ENCODE measurements at places on chromosomes 5 and 9.

GRCh38 chr5:55714339-55714738 lies 2.2 kb upstream of the SLC38A9 start:
- no peak for DNase-seq

GRCh38 chr5:159123700-159124099 lies 24.0 kb upstream of the EBF1 start:
- no peak for DNase-seq

DNA sequence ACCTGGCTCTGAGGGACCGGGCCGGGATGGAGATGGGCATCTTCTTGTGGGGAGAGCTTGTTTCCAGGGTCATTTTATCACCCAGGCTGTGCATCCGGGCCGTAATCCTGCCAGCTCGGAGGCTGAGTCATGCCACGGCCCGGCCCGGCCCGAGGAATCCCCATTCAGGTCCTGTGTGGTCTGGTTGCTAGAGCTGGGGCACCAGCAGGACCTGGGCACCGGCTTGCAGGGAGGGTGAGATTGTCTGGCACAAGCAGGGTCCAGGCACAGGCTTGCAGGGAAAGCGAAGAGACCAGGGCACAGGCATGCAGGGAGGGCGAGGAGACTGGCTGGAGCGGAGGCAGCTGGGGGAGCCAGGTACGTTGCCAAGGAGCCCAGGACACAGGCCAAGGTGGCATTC lies 106.8 kb downstream of the RXRA start:
- no peak for DNase-seq

- DNase-seq: no peak
These were observed 499.4 kb downstream of the ISL1 start for GRCh38 chr5:51882647-51883046.

GRCh38 chr5:173420108-173420507 lies 91.9 kb upstream of the STC2 start:
- DNase-seq: no peak

DNA sequence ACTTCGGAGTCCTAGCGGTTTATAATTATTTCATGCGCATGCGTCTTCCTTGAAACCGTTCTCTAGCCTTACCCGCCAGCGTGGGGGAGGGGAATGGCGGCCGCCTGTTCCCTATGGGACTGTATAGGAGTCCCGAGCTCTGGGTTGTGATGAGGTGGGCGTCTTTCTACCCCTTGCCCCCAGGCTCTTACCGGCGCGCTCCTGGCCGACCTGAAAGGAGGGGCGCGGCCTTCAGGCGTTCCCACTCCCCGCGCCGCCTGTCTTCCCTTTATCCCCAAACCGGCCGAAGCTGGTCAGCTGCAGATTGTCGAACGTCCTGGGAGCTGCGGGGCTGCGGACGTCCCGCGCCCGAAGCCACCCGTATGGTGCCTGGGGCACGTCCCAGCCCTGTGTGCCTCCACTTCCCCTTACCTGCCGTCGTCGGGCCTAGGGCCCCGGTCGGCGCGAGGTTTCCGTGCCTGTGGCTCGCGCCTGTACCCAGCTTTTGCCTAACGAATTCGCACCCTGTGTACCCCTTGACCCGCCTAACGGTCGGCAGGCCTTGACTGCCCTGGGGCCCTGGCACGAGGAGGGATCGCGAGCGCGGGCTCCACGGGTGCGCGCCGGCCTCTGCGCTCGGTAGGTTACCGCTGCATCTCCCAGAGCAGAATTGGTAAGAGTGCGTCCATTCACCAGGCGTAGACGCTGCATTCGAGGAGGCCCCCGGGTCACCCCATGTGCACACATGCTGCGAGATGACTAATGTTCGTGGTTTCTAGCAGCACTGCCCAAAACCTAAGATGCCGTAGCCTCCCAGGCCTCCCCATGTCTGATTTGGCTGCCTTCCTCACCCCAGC lies 653 bp upstream of the HNRNPH1 start:
- peak; percentile 32 for DNase-seq

DNA sequence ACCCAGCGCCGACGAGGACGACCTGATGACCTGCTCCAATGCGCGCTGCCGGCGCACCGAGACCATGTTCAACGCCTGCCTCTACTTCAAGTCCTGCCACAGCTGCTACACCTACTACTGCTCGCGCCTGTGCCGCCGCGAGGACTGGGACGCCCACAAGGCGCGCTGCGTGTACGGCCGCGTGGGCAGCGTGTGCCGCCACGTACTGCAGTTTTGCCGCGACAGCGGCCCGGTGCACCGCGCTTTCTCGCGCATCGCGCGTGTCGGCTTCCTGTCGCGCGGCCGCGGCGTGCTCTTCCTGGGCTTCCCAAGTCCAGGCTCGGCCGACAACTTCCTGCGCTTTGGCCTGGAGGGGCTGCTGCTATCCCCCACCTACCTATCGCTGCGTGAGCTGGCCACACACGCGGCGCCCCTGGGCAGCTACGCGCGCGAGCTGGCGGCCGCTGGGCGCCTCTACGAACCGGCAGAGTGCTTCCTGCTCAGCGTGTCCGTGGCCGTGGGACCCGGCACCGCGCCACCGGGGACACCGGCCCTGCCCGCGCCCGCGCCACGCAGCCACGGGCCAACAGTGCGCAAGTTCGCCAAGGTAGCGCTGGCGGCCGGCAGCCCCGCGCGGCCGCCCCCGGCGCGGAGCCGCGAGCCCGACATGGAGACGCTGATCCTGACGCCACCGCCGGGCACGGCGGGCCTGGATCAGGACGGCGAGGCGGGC lies 2.7 kb upstream of the PHPT1 start:
- no peak for DNase-seq

DNA sequence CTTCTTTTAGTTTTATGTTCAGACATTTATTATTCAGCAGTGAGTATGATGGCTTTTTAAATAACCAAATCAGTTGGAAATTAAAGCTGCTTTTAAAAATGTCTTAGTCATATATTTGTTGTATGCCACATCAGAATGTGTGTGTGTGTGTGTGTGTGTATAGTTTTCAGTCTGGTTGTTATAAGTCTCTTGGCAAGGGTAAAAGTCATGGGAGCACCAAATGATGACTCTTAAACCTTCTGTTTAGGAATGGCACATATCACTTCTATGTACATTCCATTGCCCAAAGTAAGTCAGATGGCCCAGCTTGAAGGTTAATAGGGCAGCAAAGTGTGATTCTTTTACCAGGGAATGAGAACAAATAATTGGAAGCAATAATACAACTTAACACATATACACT lies 135.9 kb downstream of the RNF180 start:
- DNase-seq: no peak

- DNase-seq: no peak
These were observed 1203.4 kb downstream of the MAT2B start for GRCh38 chr5:164708831-164709230.

DNA sequence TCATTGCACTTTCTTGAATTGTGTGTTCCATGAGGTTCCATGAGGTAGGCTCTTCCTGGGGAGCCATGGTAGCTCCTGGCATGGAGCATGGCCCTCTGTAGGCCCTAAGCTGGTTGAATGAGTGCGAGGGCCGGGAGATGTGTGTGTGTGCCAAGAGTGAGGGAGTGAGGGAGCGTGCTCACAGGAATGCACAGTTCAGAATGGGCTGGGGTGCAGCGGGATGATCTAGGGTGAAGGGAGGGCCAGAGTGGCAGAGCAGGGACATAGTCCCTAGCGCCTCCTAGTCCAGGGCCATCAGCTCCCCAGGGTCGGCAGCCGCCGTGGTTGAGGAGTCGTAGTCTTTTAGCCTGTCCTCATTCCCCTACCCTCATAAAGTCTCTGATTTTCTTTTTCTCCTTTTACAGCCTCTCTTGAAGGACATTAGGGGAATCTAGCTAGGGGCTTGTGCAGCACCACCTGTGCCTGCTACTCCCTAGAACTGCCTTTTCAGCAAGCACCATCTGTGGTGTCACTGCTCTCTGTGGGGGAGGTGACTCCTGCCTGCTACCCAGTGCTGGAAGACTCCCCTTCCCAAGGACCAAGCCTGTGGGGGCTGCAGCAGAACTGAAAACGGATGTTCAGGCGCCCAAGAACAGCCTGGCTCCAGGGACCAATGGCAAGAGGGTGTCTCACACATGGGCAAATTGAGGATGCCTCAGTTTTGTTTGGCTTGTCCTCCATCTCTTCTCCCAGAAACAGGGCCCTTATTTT lies 65.3 kb upstream of the PPARGC1B start:
- DNase-seq: no peak

GRCh38 chr9:133060417-133060841 lies 1.4 kb upstream of the CEL start:
- DNase-seq: no peak

DNA sequence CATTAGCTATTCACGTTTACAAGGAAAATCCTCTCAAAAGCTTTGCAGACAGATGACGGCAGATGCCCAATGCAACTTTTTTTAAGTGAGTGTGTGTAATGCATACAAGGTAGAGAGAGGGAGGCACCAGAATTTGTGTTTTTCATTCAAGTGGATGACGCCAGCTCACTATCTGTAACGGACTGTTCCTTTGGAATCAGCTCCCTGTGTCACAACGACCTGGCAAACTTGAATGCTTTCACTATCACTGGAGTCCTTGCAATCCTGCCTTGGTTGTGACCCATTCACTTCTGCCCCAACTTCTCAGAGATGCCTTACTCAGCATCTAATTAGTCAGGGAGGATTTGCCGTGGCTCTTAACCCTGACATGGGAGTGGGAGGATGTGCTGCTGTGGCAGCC lies 148.5 kb downstream of the BNC2 start:
- DNase-seq: no peak

DNA sequence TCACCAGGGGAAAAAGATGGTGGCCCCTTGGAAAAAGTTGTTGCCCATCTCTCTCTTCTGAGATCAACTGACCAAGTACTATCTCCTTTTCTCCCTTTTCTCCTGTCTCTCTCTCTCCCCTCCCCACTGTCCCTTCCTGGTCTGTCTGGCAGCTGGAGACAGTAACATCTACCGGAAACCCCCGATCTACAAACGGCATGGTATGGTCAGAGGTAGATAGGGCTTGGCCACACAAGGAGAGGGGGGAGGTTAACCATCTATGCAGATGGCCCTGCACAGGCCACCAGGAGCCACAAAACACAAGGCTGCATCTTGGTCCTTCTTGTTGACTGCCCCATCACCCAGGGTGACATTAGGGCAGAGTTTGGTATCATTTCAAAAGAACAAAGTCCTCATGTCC lies 29.3 kb upstream of the AFAP1L1 start:
- DNase-seq: no peak

DNA sequence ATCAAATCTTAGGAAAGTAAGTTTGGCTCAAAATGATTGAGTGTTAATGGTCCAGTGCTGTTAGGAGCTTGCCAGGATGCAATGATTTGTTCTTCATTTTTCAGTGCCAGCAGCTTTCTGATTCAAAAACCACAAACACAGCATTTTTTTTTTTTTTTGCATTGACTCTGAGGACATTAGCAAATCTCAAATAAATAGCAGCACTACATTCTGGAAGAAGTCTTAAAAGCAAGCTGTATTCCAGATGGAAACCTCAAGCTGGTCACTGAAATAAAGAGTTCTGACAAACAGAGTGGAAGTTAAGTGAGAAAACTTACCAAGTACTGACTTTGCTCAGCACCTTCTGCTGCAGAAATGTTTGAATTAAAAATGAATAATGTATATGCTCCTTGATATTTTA lies 1653.1 kb upstream of the CDH9 start:
- no peak for DNase-seq

- no peak for DNase-seq
These were observed 89.1 kb upstream of the COL5A1 start for GRCh38 chr9:134552349-134552990.

GRCh38 chr5:135446615-135447014 lies 533 bp downstream of the DCANP1 start:
- DNase-seq: no peak

GRCh38 chr5:32810804-32811203 lies 99.7 kb downstream of the NPR3 start:
- DNase-seq: no peak

- DNase-seq: no peak
These were observed 447.2 kb downstream of the PDE4D start for GRCh38 chr5:59446356-59446755.

DNA sequence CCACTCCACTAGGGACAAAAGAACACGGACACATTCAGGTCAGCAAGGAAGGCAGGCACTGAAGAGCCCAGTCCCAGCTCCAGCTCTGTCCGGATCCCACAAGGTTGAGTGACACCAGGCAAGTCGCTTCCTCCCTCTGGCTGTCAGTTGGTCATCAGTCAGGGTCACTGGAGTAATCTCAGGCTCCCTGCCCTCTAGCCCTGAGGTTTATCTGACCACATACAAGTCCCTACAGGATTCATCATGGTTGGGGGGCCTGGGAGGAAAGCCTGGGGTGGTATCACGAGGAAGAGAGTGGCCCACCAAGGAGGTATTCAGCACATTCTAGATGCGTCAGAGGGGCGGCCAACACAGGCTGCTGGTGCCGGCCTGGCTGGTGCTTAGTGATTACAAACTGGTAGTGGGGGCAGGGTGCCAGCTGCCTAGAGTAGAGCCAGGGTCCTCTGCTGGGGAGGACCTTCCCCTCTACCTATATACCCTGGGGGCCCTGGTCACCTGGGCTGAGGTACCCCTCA lies 81.5 kb downstream of the SHB start:
- DNase-seq: no peak

DNA sequence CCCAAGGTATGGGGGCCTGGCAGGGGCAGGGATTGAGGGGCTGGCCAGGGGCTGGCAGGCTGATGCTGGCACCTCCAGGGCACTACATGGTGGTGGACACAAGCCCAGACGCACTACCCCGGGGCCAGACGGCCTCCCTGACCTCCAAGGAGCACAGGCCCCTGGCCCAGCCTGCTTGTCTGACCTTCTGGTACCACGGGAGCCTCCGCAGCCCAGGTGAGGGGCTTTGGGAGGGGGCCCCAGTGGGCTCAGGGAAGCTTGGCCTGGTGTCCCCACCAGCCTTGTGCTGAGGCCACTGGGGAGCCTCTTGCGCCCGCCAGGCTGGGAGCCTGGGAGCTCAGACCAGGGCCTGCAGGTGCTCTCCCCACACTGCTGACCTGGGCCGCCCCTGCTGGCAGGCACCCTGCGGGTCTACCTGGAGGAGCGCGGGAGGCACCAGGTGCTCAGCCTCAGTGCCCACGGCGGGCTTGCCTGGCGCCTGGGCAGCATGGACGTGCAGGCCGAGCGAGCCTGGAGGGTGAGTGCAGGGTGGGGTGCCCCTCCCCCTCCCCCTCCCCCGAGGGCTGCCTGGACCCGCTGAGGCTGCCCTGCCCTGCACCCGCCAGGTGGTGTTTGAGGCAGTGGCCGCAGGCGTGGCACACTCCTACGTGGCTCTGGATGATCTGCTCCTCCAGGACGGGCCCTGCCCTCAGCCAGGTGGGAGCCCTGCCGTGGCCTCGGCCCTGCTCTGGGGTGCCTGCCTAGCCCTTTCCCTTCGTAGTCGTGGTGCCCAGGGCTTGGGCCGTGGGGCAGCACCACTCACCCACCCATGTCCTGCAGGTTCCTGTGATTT lies 5.7 kb downstream of the MAMDC4 start:
- DNase-seq: no peak

DNA sequence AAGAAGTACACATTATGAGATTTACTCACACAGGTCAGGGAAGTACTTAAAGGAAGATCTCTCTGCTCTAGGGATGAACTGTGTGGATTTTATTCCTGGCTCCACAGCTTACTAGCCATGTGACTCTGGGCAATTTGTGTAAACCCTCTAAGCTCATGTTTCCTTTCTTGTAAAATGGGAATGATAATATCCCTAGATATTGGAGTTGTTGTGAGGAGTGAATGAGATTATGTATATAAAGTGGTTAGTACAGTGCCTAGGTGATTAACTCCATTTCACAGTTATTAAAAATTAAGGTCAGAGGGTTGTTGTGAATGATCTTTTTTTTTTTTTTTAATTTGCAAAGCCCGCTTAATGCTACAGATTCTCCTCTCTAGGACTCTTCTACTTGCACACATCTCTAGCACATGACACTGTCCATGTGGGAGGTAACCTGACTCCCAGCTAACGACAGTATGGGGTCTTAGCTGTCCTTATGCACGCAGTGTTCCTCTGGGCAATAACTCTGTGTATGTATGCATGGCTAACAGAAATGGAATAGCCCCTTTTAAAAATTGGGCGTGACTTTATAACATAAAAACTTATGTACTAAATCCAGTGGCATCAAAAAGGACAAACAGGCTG lies 23.9 kb upstream of the MYOT start:
- no peak for DNase-seq

Data from activated gamma-delta T cell treated with anti-CD3 and anti-CD28 coated beads, Interleukin-2, amount 50 U/mL, for 16 hours (primary cell).